K562 (cell line): ENCODE measurements at places on chromosomes 12 and 14.

DNA sequence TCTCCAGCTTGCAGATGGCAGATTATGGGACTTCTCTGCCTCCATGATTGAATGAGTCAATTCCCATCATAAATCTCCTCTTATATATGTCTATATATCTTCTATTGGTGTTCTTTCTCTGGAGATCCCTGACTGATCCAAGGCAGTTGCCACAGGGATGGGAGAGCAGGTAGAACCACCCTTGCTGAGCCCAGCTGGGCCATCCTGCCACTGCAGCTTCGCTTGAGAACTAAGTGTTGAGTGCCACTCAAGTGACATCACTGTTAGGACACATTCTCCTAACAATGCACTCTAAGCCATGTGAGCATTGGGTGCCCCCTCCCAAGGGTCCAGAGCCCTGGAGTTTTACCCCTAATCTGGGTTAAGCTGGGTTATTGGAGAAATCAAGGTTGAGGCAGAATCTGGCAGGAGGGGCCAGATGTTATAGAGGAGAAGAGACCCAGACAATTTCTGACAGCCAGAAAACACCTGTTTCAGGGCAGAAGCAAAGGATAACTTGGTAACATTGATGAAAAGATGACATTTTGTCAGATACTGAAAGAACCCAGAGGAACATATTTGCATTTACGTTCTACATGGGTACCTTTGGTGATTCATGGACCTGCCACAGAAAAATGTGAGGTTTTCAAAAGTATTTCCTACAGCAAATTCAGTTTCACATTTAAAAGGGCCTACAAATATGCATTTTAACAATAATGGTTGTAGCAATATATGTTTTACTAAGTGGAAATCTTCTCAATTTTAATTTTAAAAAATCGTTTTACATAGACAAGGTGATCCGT lies 57.2 kb upstream of the MAX start:
- DNase-seq = no peak

DNA sequence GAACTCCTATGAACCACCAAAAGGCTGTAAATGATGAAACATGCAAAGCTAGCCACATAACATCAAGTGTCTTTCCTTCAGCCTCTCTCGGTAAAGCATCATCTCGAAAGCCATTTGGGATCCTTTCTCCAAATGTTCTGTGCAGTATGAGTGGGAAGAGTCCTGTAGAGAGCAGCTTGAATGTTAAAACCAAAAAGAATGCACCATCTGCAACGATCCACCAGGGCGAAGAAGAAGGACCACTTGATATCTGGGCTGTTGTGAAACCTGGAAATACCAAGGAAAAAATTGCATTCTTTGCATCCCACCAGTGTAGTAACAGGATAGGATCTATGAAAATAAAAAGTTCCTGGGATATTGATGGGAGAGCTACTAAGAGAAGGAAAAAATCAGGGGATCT lies 61.2 kb downstream of the ATG14 start:
- no peak for DNase-seq

GRCh38 chr14:42629553-42629952 lies 1022.9 kb downstream of the LRFN5 start:
- no peak for DNase-seq

- DNase-seq = peak; percentile 51
These were observed 16.3 kb upstream of the SLCO1A2 start for GRCh38 chr12:21350975-21351374.

- no peak for DNase-seq
These were observed 154.0 kb upstream of the SSTR1 start for GRCh38 chr14:38053666-38054065.

DNA sequence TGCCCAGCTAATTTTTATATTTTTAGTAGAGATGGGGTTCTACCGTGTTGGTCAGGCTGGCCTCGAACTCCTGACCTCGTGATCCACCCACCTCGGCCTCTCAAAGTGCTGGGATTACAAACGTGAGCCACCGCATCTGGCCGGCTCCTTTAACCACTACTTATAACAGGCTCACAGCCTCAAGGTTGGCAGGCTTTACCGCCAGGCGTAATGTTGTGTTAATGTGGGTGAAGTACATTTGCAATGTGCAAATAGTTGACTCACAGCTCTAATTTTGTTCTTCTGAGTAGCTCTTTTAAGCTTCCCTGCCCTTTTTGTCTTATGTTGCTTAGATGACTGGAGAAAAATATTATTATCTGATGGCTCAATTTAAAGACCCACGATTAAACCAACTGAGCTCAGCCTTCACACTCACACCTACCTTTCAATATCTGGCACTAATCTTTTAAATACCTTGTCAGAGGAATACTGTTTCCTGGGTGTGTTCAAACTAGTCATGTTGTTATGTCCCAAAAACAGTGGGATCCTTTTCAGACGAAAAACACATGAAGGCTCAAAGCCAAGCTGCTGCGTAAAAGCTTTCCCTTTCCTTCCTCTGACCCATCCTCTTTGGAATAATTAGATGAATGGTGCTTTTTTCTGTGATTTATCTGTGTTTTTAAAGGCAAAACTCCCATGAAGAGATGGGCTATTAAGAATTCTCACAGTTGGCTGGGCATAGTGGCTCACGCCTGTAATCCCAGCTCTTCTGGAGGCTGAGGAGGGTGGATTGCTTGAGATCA lies 57.2 kb upstream of the USP44 start:
- DNase-seq = no peak

DNA sequence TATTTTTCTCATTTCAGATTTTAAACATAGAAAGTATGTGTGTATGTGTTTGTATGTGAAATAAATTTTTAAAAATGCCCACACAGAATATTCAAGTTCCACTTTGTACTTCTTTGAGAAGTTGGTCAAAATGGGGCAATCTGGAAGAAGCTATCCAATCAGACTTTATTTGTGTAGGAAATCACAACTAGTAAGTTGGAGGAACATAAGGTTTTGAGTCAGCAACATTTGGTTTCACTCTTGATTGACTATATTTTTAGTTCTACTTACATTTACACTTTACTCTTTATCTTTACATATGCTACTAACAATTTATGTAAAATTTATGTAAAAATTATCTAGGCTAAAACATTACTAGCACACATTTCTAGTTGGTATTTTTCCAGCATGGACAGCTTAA lies 128.1 kb downstream of the ATXN7L3B start:
- DNase-seq = no peak

DNA sequence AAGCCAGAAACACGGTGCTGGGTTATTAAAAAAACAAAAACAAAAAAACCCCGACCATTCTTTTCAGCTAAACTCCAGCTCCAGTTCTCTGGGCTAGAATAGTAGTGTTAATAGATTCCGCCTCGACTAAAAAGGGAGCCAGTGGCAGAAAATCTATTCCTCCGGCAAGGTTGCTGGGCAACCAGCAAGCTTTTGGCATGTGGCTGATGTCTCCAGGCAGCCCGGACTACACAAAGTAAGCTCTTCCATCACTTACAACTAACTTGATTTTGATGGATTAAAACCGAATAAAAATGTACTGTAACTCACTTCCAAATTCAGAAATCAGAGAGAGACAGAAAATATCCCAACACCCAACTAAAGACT lies 126.4 kb upstream of the FOXN3 start:
- no peak for DNase-seq

GRCh38 chr12:101909646-101910045 lies 32.3 kb downstream of the DRAM1 start:
- DNase-seq = no peak

DNA sequence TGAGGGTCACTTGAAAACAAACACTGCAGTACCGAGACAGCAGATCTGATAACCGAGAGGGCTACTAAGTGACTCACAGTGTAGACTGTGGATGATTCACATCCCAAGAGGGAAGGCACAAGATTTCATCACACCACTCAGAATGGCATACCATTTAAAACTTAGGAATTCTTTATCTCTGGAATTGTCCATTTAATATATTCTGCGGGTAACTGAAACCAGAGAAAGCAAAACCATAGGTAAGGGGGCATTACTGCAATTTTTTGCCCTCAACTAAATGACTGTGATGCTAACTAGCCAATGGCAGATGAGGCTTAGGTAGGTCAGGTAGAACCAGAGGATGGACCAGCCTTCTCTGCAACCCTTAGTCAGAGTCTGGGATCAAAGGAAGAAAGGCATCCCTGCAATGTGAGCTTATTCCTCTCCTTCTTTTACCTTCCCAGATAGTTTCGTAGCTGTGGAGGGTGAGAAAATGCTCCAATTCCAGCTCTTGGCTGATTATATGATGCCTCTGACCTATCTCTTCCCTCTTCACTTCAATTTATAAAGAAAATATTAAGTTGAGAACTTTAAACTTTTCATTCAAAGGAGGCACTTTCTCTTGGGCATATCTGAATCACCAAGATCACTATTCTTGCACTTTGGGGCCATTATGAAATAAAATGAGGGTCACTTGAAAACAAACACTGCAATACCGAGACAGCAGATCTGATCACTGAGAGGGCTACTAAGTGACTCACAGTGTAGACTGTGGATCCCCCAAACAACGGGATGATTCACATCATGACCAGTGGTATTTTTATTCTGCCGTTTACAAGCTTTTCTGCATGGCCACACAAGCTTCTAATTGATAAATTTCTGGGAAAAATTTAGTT lies 6.8 kb downstream of the ART4 start:
- no peak for DNase-seq

- DNase-seq = no peak
These were observed 14.8 kb downstream of the ATP6V0A2 start for GRCh38 chr12:123726962-123727361.

- DNase-seq = no peak
These were observed 95.4 kb upstream of the ANO4 start for GRCh38 chr12:100699209-100699608.

GRCh38 chr12:62684570-62685295 lies 218.1 kb downstream of the MON2 start:
- DNase-seq = no peak

- no peak for DNase-seq
These were observed 1.7 kb upstream of the PAPLN start for GRCh38 chr14:73235531-73236155.

DNA sequence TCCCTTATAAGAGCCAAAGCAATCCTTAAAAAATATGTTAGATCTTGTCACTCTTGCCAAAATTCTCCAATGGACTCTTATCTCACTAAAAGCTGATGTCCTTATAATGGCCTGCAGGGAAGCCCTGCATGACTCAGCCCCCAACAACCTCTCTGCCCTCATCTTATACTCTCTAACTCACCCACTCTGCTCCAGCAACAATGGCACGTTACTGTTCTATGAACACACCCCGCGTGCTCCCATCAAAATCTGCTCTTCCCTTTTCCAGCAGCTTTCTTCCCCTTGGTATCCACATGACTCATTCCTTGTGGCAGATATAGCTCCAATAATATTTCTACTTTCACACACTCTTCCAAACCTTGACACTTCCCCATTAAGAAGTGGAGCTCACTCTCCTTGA lies 108.1 kb downstream of the DENND5B start:
- DNase-seq = peak; percentile 9

- DNase-seq = no peak
These were observed 72.8 kb upstream of the SAV1 start for GRCh38 chr14:50740856-50741255.

DNA sequence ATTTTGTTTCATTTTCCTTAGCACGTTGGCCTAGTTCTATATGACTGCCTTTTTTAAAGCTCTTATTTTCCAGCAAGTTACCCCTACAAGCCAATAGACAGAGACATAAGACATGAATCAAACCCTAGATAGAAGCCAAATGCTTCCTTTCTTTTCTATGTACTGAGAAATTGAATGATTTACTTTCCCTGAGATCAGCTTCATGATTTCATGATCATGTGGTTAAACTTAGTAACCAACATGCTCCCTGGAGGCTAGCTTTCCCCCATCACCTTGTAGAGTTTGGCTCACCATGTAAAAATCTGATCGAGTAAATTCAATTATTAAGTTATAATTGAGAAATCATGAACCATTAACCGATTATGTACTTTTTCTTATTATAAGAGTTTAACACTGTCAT lies 148.1 kb upstream of the LRIG3 start:
- no peak for DNase-seq

GRCh38 chr14:95463171-95463901 lies 53.1 kb downstream of the SYNE3 start:
- DNase-seq = no peak

GRCh38 chr12:129607301-129607700 lies 296.5 kb downstream of the TMEM132D start:
- no peak for DNase-seq
